Putamen (tissue), 1 donor: ENCODE measurements at places on chromosomes 13 and 19.

GRCh38 chr19:39409208-39410016 is 2.8 kb downstream of the ZFP36 start:
- no peak for DNase-seq

- DNase-seq = no peak
Observed at GRCh38 chr13:22141716-22142115, 470.8 kb downstream of the FGF9 start.

GRCh38 chr13:48615049-48615448 is 38.7 kb upstream of the CYSLTR2 start:
- DNase-seq = no peak

DNA sequence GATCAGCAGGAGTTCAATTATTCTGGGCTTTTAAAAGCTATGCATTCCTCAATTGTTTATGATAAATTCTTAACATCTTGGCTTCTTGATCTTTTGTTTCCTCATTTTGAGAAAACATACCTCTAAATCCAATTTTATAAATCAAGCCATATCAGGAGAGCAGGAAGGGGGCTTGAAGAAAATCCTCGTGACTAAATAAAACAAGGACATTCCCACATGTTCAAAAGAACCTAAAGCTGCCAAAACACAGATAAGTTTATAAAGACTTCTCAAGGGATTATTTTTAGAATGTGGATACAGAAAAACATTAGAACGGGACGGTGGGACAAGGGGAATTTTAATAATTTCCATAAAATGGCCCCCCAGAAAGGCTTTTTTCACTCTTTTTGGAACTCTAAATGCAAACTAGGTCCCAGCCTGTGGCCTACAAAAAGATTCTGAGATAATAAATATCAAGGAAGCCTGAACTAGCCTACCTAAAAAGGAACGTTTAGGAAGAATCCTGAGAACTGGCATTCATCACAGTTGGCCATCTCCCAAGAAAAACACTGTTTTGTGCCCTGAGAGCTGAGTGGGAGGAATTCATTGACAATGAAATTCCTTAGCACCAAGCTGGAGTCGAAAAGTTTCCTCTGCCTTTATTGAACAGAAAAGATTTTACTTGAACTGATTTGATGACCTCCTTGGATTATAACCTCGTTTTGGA is 30.1 kb downstream of the ZAR1L start:
- DNase-seq = peak; percentile 35
